ENCODE measurements at places on chromosomes 13 and 19.

DNA sequence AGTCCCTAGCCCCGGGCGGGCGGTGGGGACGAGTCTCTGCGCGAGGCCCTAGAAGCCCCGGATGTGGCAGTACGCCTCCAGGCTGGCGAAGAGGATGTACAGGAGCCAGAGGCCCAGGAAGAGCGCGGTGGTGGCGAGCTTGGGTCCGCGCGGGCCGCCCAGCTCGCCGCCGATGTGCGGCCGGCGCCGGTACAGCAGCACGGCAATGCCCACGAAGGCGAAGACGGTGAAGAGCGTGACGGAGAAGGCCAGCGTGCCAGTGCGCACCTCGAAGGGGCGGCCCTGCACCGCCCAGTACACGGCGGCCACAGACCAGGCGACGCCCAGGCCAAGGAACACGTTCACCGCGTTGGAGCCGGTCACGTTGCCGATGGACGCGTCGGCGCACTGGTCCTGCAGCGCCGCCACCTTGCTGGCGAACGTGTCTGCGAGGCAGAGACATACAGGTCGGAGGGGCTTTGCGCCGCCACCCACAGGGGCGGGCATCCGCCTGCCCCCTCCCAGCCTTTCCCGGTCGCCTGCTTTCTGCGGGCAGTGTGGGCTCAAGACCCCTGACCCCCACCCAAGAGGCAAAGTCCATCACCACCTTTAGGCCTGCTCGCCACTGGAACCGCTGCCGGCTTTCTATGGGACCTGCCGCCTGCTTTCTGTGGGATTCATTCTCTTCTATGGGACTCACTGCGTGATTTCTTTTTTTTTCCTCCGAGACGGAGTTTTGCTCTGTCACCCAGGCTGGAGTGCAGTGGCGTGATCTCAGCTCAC, 10.9 kb upstream of the MEIS3 start:
- DNase-seq, result no peak

DNA sequence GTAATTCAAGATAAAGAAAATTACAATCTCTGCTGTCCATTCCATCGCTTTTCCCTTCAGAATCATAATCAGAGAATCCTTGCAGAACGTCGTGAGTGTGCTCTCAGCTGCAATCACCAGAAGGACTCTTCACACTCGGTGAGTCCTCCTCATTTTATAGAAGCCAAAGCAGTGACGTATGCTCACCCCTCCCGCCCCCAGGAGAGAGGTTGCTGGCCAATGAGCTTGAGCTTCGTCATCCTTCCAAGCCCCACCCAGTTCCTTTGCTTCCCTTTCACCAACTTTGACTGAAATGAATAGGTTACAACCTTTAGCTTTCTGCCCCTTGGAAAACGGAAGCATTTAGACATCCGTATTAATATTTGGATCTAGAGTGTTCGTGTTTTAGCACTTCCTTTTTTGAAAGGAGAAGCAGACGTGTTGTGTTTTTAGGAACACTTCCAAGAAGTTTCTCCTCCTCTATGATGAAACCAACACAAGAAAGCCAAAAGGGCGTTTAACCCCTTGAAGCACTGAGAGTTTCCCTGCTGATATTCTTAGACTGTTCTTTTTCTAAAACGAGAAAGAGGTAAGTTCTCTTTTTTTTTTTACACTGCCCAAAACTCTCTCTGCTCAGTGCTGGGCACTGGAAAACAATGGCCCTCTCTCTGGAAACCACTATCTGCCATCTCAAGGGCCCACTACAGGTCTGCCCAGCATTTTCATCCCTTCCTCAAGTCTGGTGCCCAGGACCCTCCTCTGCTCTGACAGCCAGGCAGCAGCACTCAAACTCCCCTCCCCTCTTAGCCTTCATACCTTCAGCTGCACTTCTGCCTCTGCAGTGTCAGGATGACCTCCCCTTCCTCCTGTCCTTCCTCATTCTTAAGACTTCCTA, 44.3 kb upstream of the CEACAM21 start:
- peak; percentile 46 for DNase-seq

GRCh38 chr19:30908262-30908771, 440.9 kb downstream of the TSHZ3 start:
- no peak for DNase-seq

- peak; percentile 48 for DNase-seq
Measured at GRCh38 chr19:6654347-6655310, 15.3 kb downstream of the TNFSF14 start.

GRCh38 chr19:15181394-15181793, 19.4 kb downstream of the NOTCH3 start:
- DNase-seq, result no peak

All from stimulated activated CD8-positive, alpha-beta memory T cell treated with anti-CD3 and anti-CD28 coated beads, Interleukin-4, amount 100 ng/mL, for 4 hours (primary cell).